ENCODE measurements at places on chromosomes 12 and 14. TPM values are rescaled to one million over a fixed set of nuclear protein-coding genes. Genes with fewer than 3 reads are reported as not detected.

GRCh38 chr14:64217308-64217707 lies 76.9 kb downstream of the ESR2 start:
- DNase-seq: no peak

The SVOP gene
- total RNA-seq: not detected

DNA sequence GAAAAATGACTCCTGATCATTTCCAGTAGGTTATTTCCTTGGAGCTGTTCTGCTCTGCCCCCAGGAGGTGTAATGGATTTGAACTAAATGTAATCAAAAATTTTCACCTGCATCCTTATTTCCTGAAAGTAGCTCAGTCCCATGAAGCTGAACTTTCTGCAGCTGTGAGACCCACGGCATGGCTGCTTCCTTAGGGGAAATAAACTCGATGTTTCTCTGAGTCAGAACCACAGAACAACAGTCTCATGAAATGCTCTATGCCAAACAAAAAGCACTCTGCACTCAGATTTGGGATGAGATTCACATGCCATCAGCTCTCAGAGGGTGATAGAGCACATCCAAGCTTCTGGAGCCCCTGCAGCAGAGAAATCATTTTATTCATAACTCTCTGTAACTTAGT lies 224.1 kb upstream of the PLEKHG7 start:
- no peak for DNase-seq

The DNAH10 gene
- 0.06 TPM for total RNA-seq

- no peak for DNase-seq
These were observed 25.5 kb upstream of the CCDC91 start for GRCh38 chr12:28164644-28165275.

The PRICKLE1 gene
- 2.4 TPM for total RNA-seq

The SLC39A5 gene
- total RNA-seq: not detected

DNA sequence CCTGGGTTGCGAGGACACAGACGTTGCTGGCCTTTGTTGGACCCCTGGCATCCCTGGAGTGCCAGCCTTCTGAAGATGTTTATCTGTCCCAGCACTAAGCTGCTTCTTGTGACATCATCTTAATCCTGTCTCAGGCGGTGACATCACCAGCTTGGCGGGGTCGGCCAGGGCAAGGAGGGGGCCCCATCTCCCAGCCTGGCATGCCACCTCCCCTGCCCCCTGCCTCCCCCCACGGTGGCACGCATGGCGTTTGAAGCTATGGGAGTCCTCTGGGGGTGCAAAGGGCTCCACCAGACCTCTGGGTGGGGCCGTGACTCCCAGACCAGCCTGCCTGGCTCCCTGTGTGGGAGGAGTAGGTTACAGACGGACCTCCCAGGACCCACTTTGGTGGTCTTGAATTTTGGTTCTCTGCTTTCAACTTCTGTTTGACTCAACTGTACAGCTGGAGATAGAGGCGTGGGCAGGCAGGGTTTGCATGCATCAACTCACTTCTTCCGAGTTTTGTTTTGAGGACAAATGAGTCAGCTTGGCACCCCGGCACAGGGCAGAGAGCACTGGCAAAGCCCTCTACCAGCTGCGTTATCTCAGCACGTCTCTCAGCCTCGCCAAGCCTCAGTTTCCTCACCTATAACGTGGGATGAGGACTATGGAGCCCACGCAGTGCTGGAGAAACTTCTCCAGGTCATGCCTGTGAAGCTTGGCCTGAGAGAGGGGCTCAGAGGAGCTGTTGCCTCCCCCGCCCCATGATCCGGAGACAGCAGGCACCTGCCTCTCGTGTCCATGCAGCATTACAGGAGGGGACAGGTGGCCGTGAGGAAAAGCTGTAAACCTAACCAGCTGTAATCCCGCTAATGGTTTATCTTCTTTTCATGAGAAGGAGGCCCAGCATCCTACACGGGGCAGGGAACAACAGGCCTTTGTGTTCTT lies 38.8 kb upstream of the EML1 start:
- peak; percentile 78 for DNase-seq

DNA sequence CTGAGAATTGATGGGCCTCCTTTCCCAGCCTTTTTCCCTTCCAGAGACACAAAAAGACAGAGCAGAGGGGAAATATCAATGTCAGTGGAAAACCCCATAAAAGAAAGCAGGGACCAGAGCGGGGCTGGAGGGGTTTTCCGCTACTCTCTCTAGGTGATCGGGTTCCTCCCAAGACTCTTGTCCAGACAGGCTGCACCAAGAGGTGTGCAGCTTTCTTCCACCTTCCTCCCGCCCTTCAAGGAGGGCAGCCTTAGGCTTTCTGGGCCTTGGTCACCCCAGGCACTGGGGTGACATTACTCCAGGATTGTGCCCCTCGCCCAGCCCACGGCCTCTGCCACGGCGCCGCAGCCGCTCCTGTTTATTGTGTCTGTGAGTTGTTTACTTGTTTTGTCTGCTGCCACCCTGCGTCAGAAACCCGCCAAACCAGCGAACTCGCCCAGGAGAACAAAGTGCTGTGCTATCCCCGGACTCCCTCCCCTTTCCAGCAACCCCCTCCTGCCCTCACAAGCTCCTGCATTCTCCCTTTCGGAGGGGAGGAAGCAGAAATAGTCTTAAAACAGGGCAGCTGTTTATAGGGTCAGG lies 6.7 kb upstream of the HOXC6 start:
- DNase-seq: no peak

The KRT78 gene
- not detected for total RNA-seq

- DNase-seq: no peak
These were observed 469.6 kb downstream of the NPAS3 start for GRCh38 chr14:33408291-33408690.

DNA sequence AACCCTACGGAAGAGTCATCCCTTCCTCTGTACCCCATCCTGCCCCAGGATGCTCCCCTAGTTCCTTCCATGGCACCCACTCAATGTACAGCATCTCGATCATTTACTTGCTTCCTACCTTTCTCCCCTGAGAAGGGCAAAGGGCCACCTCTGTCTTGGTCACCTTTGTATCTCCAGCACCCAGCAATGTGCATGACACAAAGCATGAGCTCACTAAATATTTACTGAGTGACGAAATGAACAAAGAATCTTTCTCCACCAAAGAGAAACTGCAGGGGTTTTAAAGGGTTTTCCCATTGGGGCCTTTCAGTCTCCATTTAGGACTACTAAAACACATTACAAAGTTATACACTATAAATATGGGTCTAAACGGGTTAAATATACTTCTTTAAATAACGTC lies 30.6 kb downstream of the ATG14 start:
- peak; percentile 36 for DNase-seq

- DNase-seq: no peak
These were observed 171.2 kb downstream of the ERC1 start for GRCh38 chr12:1162081-1162760.

- DNase-seq: no peak
These were observed 227.5 kb downstream of the SSPN start for GRCh38 chr12:26422839-26423398.

GRCh38 chr12:106918746-106919145 lies 37.0 kb upstream of the TMEM263 start:
- DNase-seq: no peak

DNA sequence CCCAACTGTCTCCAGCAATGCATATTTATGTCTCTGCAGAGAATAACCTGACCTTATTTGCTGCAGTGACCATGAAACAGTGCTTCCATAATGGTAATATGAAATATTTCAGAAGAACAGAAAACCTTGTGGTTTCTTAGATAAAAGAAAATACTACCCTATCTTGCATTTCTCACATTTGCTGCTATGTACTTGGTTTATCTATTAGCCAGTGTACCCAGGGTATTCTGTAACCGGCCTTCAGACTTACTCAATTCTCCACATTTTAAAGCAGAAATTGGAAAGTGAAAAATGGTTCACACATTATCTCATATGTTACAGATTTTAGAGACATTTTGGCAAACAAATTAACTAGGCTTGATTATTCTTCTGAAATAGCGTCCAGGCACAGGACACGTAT lies 57.9 kb upstream of the CCDC91 start:
- DNase-seq: no peak
